ENCODE measurements at places on chromosomes 6 and 20.

DNA sequence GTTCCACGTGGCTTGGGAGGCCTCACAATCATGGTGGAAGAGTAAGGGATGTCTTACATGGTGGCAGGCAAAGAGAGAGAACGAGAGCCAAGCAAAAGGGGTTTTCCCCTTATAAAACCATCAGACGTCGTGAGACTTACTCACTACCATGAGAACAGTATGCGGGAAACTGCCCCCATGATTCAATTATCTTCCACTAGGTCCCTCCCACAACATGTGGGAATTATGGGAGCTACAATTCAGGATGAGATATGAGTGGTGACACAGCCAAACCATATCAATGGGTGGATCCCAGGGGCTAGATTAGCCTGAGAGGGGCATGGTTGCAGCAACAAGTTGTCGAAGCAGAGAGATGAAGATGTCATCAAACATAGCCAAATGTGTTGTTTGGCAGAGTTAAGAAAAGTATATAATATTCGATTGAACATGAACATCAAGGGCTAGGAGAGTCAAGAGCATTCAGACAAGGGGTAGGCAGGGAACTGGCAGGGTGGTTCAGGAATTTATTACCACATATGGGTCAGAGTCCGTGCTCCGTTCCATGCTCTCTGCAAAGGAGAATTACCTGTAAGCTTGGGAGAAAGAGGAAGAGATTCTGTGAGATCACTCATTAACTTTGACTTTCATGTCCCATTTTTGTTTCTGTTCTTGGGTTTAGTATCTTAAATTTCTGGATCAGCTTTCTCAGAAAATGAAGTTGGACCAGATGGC is 98.8 kb downstream of the CCDC170 start:
- DNase-seq: no peak

GRCh38 chr20:37650661-37651060 is 43.2 kb upstream of the CTNNBL1 start:
- no peak for DNase-seq

- peak; percentile 52 for DNase-seq
These were observed 13.2 kb upstream of the SCRT2 start for GRCh38 chr20:688809-689212.

GRCh38 chr20:58659841-58660240 is 8.8 kb downstream of the STX16 start:
- DNase-seq: no peak

- no peak for DNase-seq
These were observed 1.6 kb upstream of the NPBWR2 start for GRCh38 chr20:64108731-64109681.

DNA sequence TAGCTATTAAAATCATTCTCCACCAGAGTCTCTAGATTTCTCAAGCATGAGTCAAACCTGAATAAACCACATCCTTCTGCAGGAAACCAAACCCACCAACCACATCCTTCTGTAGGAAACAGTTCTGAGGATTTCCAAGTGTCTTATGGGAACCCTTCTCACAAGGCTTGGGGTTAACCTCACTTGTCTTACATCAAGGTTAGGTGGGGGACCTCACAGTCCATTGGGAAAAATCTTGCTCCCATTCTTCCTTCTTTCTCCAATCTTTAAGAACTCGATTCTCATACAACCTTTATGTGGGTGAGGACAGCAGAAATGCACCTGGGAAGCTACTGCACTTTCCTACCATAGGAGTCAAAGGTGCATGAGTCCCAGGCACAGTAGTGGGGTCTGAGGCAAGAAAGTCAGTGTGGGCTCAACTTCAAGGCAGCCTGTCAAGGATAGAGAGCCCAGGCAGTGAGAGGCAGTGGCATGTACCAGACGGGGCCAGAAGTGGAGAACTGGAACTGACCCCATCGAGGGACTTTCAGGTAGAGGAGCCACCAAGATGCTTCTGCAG is 114.5 kb downstream of the SLC22A3 start:
- no peak for DNase-seq

DNA sequence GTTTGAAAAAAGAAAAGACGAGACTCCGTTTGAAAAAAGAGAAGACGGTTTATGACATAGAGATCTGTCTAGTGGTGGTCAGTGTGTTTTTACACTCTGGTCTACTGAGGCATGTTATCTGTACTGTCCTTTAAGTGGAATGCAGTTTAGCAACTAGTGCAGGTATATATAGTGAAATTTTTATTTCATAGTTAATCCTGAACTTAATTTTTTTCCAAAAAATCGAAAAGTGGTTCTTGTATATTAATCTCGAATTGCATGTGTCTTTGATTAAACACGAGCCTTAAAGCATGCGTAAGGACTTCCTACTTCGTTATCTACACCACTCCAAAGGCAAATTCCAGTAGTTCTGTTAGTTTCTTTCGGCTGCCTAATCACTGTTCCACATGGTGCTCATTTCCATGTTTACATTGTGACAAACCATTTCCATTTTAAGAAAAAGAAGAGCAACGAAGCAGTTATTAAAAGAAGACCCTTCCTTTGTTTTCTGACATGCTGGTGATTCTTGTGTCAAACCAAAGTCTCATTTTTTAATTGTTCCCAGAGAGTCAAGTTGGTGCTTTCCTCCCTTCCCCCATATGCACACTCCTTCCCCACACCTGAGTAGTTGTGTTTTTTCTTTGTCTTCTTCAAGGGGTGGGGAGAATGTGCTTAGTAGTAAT is 2.3 kb downstream of the SNX9 start:
- DNase-seq: no peak

- DNase-seq: no peak
These were observed 37.4 kb downstream of the PLCG1 start for GRCh38 chr20:41174782-41175181.

DNA sequence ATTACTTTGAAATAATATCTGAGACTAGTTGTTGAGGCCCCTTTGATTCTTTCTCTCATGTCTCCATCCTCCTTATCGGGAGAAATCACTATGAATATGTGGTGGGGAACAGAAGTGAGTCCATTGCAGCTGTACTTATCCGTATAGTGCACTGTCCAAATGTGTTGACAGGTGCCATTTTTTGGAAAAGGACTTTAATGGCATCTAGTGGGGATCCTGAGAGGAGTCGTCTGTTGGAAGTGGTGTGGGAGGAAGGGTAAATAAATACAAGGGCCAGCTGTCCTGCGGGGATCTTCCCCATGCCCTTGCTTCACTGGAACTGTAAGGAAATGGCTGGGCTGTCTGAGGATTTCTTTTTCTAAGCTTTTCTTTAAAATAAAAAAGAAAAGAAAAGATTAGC is 19.4 kb downstream of the TPX2 start:
- DNase-seq: no peak

GRCh38 chr6:1689141-1689540 is 79.4 kb downstream of the FOXC1 start:
- no peak for DNase-seq

GRCh38 chr6:72042088-72042487 is 155.7 kb downstream of the RIMS1 start:
- no peak for DNase-seq

Data from nephron progenitor cell (in vitro differentiated cells).